T-helper 2 cell (primary cell): ENCODE measurements at places on chromosomes 7 and 10.

- DNase-seq, result no peak
These were observed 3.1 kb upstream of the BRI3 start for GRCh38 chr7:98278408-98278807.

- DNase-seq, result no peak
These were observed 197.8 kb upstream of the TMEM72 start for GRCh38 chr10:44713307-44713706.

DNA sequence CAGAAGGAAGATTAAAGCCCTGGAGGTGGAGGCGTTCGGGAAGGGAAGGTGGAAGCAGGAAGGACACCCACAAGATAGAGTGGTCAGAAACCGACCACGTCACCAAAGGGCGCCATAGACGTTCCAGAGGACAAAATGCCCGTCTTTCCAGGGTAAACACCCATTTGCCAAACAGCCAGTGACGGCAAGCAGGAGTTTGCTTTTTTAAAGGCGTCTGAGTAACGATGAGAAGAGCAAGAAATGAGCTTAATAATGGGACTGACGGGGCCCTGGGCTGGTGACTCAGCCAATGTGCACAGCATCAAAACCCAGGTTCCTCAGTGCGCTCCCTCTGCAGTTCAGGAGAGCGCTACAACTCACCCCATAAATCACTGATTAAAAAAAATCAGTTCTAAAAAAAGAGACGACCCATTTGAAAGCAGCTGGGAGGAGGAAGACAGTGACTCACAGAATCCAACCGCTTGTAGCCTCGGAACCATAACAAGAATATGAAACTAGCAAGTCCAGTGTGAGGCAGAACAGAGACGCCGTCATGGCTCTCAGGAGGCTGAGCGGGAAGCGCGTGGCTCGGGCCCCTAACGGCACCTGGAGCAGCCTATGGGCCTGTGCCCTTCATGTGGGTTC, 5.9 kb downstream of the DIP2C start:
- DNase-seq, result no peak

DNA sequence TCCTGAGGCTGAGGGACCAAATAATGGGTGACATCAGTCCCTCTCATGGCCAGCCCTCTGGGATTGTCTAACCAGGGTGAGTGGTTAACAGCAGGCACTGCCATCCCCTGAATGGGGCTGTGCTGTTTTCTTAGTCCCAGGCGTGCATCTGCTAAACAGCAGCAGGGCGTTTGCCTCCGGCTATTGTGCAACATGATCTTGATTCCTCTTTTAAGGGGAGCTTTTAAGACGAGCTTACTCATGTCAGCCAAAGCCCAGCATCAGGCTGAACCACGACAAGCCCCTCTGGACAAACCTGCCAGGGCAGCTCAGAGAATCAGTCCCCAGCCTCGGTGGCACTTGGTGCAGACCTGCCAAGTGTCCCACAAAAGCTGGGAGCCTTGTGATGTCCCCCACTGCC, 16.2 kb upstream of the IGFBP3 start:
- no peak for DNase-seq

GRCh38 chr7:79332091-79332490, 121.4 kb downstream of the MAGI2 start:
- no peak for DNase-seq

GRCh38 chr7:47782022-47782421, 166.2 kb downstream of the PKD1L1 start:
- DNase-seq, result no peak

DNA sequence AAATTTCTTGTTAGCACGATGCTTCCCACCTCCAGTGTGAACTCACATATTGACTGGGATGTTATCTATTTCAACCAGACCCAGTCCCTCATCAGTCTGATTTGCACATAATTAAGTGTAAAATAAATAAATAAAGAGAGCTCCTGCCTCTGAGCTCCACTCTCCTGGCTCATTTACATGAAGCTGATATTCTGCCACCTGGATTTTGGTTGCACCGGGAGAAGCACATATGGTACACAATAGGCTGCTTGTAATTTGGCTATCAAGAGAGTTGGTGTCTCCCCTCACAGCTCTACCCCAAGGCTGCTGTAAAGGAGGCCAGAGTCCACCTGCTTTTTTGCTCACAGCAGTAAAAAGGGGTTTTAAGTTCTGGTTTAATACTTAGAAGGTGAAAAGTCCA, 610.5 kb downstream of the KCNMA1 start:
- DNase-seq, result no peak

DNA sequence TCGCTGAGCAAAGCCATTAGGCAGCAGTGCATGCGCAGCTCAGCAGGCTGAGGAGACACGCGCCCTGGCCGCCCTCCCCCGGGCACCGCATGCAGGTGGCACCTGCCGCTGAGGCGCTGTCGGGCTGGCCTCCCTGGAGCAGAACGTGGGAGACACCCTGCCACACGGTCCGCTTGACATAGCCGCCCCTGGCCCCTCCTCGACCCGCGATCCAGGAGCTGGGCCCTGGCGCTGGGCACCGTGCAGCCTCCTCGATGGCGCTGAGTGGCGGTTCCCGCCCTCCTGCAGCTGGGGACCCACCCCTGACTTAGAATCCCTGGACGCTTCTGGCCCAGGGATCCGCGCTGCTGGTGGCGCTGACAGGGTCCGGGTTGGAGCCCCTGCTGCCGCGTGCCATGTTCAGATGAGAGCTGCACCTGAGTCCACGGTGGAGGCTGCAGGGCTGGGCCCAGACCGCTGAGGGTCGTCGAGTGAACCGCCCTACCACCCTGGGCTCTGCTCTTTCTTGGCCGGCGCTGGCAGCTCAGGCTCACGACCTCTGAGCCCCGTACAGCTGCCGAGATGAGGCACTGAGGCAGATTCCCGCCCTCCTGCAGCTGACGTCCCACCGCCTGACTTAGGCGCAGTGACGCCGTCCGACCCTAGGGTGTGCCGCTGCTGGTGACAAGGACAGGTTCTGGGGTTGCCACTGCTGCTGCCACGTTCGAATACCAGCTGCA, 116.8 kb downstream of the OR13A1 start:
- no peak for DNase-seq

DNA sequence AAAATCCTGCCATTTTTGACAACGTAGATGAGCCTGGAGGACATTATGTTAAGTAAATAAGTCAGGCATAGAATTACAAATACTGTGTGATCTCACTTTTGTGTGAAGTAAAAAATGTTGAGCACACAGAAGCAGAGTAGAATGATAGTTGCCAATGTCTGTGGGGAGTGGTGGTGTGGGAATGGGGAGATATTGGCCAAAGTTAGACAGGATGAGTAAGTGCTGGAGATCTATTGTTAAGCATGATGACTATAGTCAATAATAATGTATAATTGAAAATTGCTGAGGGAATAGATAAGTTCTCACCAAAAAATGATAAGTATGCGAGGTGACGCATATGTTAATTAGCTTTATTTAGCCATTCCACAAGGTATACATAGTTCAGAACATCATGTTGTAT, 92.0 kb downstream of the GPR85 start:
- DNase-seq, result no peak

- no peak for DNase-seq
These were observed 1.6 kb upstream of the COL13A1 start for GRCh38 chr10:69800109-69800508.

- no peak for DNase-seq
These were observed 1.4 kb upstream of the GIMAP5 start for GRCh38 chr7:150735596-150736358.

DNA sequence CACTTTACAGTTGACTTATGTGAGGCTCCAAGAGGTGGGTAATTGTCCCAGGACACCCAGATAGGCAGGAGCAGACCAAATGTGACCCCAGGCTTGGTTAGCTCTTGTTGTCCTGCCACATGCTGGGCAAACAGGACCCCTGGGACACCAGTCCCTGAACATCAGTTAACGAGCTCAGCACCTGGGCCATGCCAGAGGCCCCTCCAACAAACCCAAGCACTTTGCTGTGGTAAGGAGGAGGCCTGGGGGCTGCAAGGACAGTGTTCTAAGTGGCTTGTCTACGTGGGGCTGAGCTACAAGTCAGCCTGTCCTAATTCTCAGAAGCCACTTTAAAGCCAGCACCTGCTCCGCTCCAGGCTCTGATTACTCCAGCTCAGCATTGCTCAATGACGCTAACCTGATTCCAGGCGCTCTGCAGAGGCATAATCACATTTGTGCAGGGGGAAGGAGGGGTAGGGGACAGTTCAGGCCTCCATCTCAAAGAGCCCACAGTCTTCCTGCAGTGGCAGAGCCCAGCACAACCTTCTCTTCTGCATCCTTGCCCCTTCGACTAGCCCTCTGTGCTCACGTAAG, 57.2 kb downstream of the DDC start:
- DNase-seq, result no peak

DNA sequence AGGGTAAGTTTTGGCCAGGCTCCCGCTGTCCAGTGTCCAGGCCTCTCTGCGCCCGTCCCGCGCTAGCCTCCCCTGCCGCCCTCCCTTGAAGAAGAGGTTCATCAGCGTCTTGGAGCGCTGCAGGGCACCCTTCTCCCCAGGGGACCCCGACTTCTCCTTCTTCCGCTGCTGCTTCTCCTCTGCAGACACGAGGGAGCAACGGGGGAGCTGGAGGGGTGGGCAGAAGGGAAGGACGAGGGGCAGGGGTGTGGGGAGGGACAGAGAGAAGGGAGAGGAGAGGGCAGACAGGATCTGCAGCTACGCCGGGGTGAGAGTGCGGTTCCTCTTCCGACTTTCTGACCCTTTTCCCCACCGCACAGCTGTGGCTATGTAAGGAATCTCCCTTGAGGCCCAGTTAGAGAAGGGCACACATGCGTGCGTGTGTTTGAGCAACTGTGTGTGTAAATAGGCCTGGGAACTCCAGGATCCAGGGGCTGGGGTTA, 12.8 kb downstream of the PDZD7 start:
- no peak for DNase-seq

- DNase-seq, result no peak
These were observed 3.9 kb downstream of the MTERF1 start for GRCh38 chr7:91876391-91877133.

DNA sequence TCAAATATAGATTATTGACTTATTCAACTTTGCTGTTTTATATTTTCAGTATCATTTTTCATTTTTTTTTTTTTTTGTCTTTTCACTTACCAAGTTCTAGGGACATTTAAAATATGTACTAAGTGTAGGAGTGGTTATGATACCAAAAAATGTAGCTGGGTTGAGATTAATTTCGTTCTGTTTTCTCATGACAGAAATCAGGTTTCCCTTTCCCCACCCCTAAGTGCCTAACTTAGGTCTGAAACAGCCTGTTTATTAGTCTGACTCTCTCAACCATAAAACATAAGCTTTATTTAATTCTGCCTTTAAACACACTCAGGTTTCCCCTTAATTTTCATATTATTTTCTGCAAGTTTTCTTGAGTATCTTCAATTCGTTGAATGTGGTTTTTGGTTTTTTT, 22.1 kb downstream of the TMEM106B start:
- no peak for DNase-seq

GRCh38 chr10:28774051-28774995, 97.0 kb downstream of the BAMBI start:
- no peak for DNase-seq

GRCh38 chr10:49329146-49329505, 30.2 kb downstream of the C10orf71 start:
- no peak for DNase-seq

DNA sequence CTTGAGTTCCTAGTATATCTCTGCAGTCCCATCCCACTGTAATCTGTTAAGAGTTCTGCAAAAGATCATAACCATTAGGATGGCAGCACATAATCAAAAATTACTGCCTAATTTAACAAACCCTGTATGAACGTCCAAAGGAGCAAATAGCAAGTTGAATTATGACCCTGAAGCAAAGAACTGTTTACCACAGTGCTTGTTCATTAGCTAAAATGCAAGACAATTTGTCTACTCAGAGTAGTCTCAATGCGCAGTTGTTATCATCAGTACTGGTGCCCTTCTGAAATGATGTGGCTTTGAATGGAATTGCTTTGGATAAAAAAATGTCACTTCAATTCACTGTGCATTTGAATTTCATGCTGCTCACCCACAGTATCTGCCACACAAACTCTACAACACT, 817.0 kb downstream of the SORCS1 start:
- no peak for DNase-seq

- DNase-seq, result peak; percentile 8
These were observed 53.6 kb downstream of the SEC61G start for GRCh38 chr7:54705436-54705835.

DNA sequence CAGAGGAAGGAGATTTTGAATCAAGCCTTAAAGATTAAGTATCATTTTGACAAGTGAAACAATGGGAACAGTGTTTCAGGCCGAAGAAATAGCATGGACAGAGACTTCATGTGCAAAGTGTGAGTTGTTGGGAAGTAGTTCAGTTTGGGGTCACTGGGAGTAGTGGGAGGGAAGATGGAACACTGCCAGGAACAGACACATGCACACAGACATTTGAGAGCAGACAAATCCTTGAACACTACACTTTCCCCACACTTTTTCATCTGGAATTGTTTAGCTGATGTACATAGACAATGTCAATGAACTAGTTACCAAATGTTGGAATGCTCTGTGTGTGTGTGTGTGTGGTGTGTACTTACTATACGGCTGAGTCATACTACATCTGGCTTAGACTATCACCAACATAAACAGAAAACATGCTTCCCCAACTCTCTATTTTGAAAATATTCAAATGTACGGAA, 52.4 kb upstream of the LRRC17 start:
- no peak for DNase-seq

GRCh38 chr7:43511029-43511428, 71.9 kb upstream of the STK17A start:
- no peak for DNase-seq

DNA sequence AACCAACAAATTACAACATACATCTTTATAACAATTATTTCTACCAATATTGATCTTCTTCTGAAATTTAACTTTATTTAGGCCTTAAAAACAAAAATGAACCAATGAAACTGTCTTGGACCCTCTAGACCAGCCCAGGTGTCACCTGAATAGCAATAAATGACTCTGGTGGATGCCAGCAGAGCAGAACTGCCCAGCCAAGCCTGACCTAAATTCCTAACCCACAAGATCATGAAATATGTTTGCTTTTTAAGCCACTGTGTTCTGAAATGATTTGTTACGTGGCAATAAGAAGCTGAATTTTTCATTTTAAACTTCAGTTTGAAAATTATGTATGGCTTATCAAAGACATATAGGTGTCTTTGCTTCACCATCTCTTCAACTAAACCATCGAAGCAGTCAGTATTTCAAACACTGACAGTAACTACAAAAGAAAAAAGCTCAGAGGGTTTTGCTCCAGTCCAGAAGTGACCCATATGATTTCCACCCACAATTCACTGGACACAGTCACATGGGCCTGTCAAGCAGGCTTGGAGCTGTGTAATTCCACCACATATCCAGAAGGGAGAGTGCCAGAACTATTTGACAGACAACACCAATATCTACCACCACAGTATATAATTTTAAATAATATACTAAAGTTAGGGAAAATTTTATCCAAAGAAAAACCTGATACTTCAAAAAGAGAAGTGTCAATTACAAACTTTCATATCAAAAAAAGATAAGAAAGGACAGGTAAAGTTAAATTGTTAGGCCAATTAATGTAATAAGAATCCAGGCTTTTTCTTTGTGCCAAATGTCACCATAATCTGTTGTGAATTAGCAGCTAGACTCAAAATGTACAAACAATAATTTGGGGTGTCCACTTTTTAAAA, 94.5 kb downstream of the KMT2C start:
- no peak for DNase-seq
